ENCODE measurements at places on chromosomes 5 and 9. TPM values are rescaled to one million over a fixed set of nuclear protein-coding genes. Genes with fewer than 3 reads are reported as not detected.

DNA sequence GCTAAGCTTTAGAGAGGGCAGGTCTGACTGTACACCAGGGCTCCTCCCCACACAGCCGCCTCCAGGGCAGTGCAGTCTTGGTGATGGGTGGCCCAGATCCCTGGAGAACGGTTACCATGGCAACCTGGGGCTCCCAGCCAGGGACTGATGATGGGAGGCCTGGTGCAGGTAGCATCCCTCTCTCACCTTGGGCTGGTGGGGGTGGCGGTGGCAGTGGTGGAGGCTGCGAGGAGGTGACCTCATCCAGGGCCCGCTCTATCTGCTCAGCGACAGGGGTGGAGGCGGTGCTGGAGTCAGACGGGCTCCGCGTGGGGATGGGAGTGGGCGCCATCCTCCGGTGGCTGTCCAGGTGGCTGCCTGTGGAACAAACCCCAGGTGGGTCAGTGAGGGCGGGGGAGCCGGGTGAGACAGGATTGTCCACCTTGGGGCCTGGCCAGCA, 12.3 kb downstream of the PRR7 start:
- peak overlapping the region; percentile 76 for H3K27ac ChIP-seq
- peak; percentile 74 for DNase-seq
- peaks cover 68% of the 10 kb centered on the region for H3K36me3 ChIP-seq
- H3K4me1 ChIP-seq: peaks cover 2% of the 10 kb centered on the region
- no peaks in the 10 kb centered on the region for H3K27me3 ChIP-seq
- no peak overlapping the region for H3K4me3 ChIP-seq

ROR2 gene
- total RNA-seq: 122 TPM

CARD9 gene
- 0.38 TPM for total RNA-seq

GRCh38 chr5:103512500-103512899, 50.1 kb downstream of the NUDT12 start:
- H3K4me1 ChIP-seq: peaks cover 4% of the 10 kb centered on the region
- no peaks in the 10 kb centered on the region for H3K36me3 ChIP-seq
- no peaks in the 10 kb centered on the region for H3K27me3 ChIP-seq
- no peak overlapping the region for H3K27ac ChIP-seq
- DNase-seq: no peak
- H3K4me3 ChIP-seq: no peak overlapping the region
